ENCODE measurements at places on chromosomes 13 and 19. TPM values are rescaled to one million over a fixed set of nuclear protein-coding genes. Genes with fewer than 3 reads are reported as not detected.

Gene GPR32
- not detected for total RNA-seq

Gene CEACAM20
- total RNA-seq = not detected

Gene TIMM13
- 40.2 TPM for total RNA-seq

Gene LRRC63
- total RNA-seq = 0.13 TPM

Gene FSD1
- 11.6 TPM for total RNA-seq

Gene RGL3
- total RNA-seq = 0.16 TPM

Gene GJA3
- not detected for total RNA-seq

Gene PRSS57
- total RNA-seq = not detected

Gene ZNF560
- 0.49 TPM for total RNA-seq

Gene OLFM4
- total RNA-seq = not detected

Gene SH3GL1
- total RNA-seq = 62.7 TPM

Gene ZSCAN1
- total RNA-seq = 0.25 TPM

Gene KIR2DL1
- not detected for total RNA-seq

Gene S1PR4
- 3.6 TPM for total RNA-seq

Gene C5AR1
- total RNA-seq = not detected

Gene STARD13
- 46.4 TPM for total RNA-seq

Gene SLITRK6
- total RNA-seq = not detected

Gene IGFLR1
- 0.94 TPM for total RNA-seq

Gene PRODH2
- not detected for total RNA-seq

Gene GSX1
- not detected for total RNA-seq

Gene SIAH3
- total RNA-seq = not detected

Gene TSSK6
- 1.0 TPM for total RNA-seq

Gene DHRS12
- 5.9 TPM for total RNA-seq

Gene TEX26
- total RNA-seq = not detected

Gene SERTM1
- 0.44 TPM for total RNA-seq

Gene TMEM259
- 71.6 TPM for total RNA-seq

Gene SGTA
- 38.5 TPM for total RNA-seq

Gene IGFL1
- not detected for total RNA-seq

Gene ZNF415
- 2.9 TPM for total RNA-seq

Gene KIR2DL3
- total RNA-seq = not detected

Gene ONECUT3
- total RNA-seq = not detected

Gene CD209
- total RNA-seq = not detected

Gene KLK3
- not detected for total RNA-seq

Gene CRYL1
- 33.9 TPM for total RNA-seq

Gene NKPD1
- total RNA-seq = 0.13 TPM

Gene CEACAM5
- total RNA-seq = not detected

Gene AP2S1
- 160 TPM for total RNA-seq

Gene ZNF575
- total RNA-seq = 0.16 TPM

Gene FGF9
- total RNA-seq = not detected

Gene ZNF432
- 8.4 TPM for total RNA-seq

Gene COMP
- total RNA-seq = not detected

Gene ZNF578
- total RNA-seq = 3.9 TPM

Gene FUT6
- not detected for total RNA-seq

Gene PTPRH
- total RNA-seq = 0.25 TPM

Gene ZSCAN4
- not detected for total RNA-seq

Gene ATP4B
- not detected for total RNA-seq

Gene PLVAP
- 11.8 TPM for total RNA-seq

Gene LRRC25
- not detected for total RNA-seq

Gene MIA
- 1.1 TPM for total RNA-seq

Gene LSR
- total RNA-seq = 1.1 TPM

Gene KRTDAP
- total RNA-seq = not detected

Gene C19orf67
- not detected for total RNA-seq

Gene KIR2DL4
- not detected for total RNA-seq

Gene FFAR3
- not detected for total RNA-seq

Gene KANK3
- total RNA-seq = 41.8 TPM

Gene ZFP82
- total RNA-seq = 6.7 TPM

Gene RETN
- total RNA-seq = not detected

Gene COPE
- total RNA-seq = 155 TPM

Data from bladder microvascular endothelial cell (primary cell).